NCI-H187 (cell line): ENCODE measurements at places on chromosomes 5 and 9.

- no peak for DNase-seq
Observed at GRCh38 chr5:10660135-10660534, 96.3 kb downstream of the ANKRD33B start.

- no peak for DNase-seq
Observed at GRCh38 chr5:73960023-73960422, 334.0 kb downstream of the ARHGEF28 start.

- DNase-seq = no peak
Observed at GRCh38 chr9:22134390-22134789, 125.3 kb upstream of the CDKN2B start.

- no peak for DNase-seq
Observed at GRCh38 chr5:17183831-17184230, 33.6 kb upstream of the BASP1 start.

DNA sequence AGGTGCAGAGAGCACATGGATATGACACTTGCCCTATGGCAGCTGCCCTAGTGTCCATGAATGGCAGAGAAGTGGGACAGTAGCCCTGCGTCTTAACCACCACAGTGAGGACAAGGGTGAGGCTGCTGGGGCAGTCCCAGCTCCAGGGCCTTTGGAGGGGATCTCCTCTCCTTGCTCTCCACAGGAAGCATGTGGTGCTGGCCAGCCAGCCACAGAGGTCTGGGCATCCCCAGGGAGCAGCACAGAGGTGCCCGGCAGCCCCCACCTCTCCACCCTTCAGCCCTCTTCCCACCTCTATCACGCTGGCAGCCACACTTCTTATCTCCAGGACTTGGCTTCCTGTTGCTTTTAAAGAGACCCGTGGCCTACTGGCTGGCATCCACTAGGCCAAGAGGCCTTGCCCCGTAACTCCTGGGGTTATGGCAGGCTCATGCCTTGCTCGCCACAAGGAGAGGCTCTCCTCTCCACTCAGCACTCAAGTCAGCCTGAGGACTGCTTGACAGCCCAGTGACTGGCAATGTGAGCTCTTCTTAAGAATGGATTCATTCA lies 21.9 kb downstream of the CSF2 start:
- DNase-seq = no peak

- no peak for DNase-seq
Observed at GRCh38 chr9:108860354-108860753, 1.7 kb upstream of the ACTL7A start.

DNA sequence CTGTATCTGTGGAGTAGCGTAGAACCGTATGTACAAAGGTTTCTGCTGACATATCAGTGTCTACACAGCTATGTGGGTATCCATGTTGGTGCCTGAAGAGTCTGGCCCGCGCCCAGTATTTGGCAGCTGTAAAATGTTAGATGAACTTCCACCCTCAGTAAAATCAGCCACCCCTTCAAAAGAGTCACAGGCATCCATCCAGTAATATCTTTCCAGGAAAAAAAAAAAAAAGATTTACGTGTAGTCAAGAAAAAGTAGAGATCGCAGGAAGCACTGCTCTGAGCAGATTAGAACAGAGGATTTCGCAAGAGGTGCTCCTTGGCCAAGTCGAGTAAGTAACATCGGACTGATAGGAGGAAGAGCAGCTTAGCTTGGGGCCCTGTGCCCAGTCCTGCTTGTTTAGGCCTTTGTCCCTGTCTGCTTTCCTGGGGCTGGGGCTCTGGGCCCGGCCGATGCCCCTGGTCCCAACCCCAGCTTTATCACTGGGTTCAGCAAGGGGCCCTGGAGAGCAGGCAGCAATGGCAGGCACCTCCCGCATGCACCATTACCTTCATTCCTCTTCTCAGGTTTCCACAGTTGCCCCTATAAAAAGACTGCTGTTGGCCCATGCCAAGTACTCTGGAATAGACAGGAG lies 21.2 kb downstream of the DAPK1 start:
- DNase-seq = no peak

DNA sequence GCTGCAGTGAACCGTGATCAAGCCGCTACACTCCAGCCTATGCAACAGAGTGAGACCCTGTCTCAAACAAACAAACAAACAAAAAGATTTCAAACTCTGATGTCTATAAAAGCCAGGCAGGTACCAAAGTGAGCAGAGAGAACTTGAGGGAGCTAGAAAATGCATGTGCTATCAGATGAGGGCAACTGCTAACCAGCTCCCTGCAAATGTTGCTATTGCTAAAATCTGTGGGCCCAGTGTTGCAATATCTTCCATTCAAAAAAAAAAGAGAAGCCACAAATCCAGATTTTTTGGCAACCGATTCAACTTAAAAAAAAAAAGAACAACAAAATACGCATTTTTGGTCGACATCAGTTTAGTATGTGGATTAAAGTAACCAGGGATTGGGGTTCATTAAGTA lies 5.5 kb downstream of the UBE2D2 start:
- DNase-seq = no peak

- no peak for DNase-seq
Observed at GRCh38 chr5:85921590-85921989, 696.2 kb upstream of the COX7C start.

- DNase-seq = no peak
Observed at GRCh38 chr9:86460216-86461002, 106.2 kb upstream of the TUT7 start.

- no peak for DNase-seq
Observed at GRCh38 chr9:73683862-73684591, 532.4 kb downstream of the ANXA1 start.
